ENCODE measurements at places on chromosomes 6 and 20. TPM values are rescaled to one million over a fixed set of nuclear protein-coding genes. Genes with fewer than 3 reads are reported as not detected.

DNA sequence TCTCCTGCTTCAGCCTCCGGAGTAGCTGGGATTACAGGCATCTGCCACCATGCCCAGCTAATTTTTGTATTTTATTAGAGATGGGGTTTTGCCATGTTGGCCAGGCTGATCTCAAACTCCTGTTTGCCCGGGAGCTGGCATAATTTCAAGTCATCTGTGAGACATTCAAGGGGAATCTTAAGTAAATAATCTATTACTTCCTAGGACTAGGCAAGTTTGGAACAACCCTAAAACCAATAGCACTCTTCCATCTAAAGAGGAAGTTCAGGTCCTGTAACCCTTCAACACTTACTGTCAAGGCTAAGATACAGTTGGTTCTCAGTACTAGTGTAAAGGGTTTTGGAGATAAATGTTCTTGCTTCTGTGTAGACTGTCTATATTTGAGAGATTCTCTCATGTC is 267.8 kb upstream of the IRAK1BP1 start:
- H3K4me1 ChIP-seq, result no peaks in the 10 kb centered on the region
- H3K4me3 ChIP-seq, result no peak overlapping the region
- no peak overlapping the region for H3K27ac ChIP-seq
- no peaks in the 10 kb centered on the region for H3K36me3 ChIP-seq

DNA sequence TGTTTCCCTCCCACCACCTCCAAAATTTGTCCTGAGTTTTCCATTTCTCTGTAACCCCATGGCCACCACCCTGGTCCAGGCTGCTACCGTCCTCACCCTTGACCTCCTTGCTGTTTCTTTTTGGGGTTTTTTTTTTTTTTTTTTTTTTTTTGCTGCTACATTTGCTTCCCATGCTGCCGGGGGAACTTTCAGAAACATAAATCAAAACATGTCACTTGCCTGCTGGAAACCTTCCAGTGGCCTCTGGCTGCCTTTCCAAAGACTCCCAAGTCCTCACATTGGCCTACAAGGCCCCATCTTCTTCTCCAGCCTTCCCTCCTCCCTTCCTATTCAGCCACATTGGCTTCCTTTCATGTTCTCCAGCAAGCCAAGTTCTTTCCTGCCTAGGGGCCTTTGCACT is 50.4 kb upstream of the PTGIS start:
- H3K4me1 ChIP-seq, result peaks cover 4% of the 10 kb centered on the region
- no peak overlapping the region for H3K4me3 ChIP-seq
- no peaks in the 10 kb centered on the region for H3K27me3 ChIP-seq
- DNase-seq, result no peak
- no peak overlapping the region for H3K27ac ChIP-seq
- no peaks in the 10 kb centered on the region for H3K36me3 ChIP-seq

DNA sequence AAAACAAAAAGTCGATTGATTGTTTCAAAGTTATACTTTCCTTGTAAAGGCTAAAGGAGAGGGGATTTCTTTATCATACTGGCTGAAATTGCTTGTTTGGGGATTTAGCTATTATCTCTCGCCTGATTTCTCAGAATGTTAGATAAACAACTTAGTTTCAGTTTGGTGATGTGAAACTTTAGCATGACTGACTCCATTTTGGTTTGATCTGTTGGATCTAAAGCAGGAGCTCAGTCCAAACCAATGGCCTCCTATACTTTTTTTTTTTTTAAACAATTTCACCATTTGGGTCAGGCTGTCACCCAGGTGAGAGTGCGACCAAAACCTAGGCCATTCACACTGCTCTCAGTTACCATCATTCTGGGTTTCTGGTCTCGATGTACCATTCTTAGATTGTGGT is 45.4 kb upstream of the SLC16A10 start:
- no peaks in the 10 kb centered on the region for H3K4me1 ChIP-seq
- H3K27ac ChIP-seq, result no peak overlapping the region
- H3K36me3 ChIP-seq, result no peaks in the 10 kb centered on the region
- no peaks in the 10 kb centered on the region for H3K27me3 ChIP-seq

The ADGRG6 gene
- total RNA-seq, result 2.1 TPM

DNA sequence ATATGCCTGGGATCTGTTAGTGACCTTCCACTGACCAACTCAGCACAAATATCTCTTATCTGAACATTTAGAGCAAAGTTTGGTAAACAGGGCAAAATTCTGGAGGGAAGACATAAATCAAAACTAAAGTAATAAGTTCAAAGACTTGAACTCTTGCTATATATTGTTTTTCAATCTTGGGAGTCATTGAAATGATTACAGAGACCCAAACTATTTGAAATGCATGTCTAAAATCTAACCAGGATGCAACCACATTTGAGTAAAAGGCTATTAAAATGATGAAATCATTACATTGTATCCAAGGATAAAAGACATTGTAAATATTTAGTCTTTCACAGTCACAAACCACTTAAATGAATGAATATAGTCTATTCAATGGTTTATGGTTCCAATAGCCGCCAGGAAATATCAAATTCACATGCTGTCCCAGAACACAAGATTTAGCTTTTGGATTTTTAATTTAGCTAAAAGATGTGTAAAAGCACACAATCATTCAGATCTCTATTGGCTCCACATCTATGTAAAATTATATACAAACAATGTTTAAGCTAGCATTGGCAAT is 256.6 kb upstream of the EPHA7 start:
- DNase-seq, result no peak
- H3K27ac ChIP-seq, result no peak overlapping the region
- no peaks in the 10 kb centered on the region for H3K27me3 ChIP-seq

- H3K36me3 ChIP-seq, result no peaks in the 10 kb centered on the region
- H3K27me3 ChIP-seq, result no peaks in the 10 kb centered on the region
- no peak overlapping the region for H3K27ac ChIP-seq
- DNase-seq, result no peak
Observed at GRCh38 chr6:4480788-4481735, 295.1 kb upstream of the CDYL start.

DNA sequence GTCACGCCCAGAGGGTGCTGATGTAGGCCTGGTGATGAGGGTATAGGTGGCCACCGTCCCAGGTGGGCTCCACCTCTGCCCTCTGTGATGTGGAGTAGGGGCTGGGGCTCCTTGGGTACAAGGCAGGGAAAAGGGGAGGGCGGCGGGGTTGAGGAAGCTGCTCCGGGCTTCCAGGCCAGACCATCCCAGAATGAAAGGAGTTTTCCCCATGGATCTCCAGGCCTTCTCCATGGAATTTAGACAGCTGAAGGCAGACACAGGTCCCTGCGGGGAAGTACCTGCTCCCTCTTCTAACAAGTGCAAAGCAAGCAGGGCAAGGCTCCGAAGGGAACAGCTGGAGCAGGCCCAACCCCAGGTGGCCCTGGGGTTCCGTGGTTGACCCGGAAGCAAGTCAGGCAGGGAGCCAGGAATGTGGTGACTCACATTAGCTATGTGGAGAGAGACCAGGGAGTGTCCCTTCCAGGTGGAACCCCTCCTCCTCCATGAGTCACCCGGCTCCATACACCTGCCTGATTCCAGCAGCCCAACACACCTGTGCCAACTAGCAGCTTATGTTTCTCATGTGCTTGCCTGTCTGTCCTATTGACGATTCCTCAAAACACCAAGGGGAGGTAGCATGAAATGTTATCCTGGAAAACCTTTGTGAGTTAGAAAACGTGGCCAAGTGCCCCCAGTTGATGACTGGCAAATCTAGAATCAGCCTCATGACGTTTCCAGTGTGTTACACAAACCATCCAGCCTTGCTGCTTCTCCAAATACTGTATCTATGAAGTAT is 59.7 kb upstream of the SNX9 start:
- H3K27ac ChIP-seq, result peak overlapping the region; percentile 63
- peaks cover 20% of the 10 kb centered on the region for H3K4me1 ChIP-seq
- peak; percentile 69 for DNase-seq

GRCh38 chr20:37223053-37223452 is 38.6 kb downstream of the GHRH start:
- DNase-seq, result no peak
- no peak overlapping the region for H3K4me3 ChIP-seq
- peak overlapping the region; percentile 59 for H3K27ac ChIP-seq
- peaks cover 71% of the 10 kb centered on the region for H3K36me3 ChIP-seq
- peaks cover 46% of the 10 kb centered on the region for H3K4me1 ChIP-seq
- no peaks in the 10 kb centered on the region for H3K27me3 ChIP-seq

The LY6G6C gene
- not detected for total RNA-seq

DNA sequence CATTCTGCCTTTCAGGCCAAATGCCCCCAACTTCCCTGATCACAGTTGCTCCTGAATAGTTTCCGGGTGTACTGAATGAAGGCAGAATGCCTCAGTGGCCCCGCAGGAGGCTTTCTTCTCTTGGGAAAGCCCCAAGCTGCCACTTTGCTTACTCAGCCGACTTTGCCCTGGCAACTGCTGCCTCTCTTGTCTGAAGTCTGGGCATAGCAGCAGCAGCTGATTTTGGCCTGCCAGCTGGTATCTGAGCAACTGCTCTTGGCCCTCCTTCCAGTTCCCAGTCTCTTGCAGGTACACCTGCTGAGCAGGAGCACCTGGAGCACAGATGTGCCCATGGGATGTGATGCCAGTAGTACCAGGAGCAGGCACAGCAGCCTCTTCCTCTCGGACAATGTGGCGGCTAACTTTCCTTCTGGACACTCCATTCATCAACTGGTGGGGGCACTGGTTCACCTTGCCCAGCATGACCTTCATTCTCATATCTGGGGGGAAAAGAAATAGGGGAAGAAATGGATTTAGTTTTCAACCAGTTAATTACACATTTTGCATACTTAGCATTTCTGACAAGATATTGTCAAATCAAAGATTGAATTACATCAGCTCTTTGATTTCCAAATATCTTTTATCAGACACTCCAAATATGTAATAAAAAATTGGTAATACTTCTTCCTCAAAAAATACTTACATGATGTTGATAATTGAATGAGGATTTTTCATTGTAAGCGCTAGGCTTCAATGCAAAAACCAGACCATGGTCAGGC is 468.2 kb downstream of the PKHD1 start:
- H3K27ac ChIP-seq, result no peak overlapping the region
- H3K4me1 ChIP-seq, result no peaks in the 10 kb centered on the region
- no peaks in the 10 kb centered on the region for H3K27me3 ChIP-seq
- no peak for DNase-seq
- no peaks in the 10 kb centered on the region for H3K36me3 ChIP-seq

DNA sequence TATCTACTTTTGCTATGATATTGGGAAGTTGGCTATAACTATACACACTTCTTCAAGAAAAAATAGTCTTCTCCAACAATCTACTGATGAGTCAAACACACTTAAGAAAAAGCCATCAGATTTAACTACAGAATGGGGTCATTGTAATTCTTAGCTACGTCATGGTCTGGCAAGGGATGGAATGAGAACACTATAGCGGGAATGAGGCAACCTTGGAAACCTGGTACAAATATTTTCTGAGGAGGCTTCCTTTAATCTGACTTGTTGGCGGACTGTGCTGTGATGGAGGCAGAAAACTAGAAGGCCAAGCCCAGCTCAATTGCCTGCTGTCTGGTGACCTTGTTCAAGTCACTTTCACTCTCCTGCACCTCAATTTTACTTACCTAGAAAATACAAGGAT is 586.8 kb upstream of the JAG1 start:
- DNase-seq, result no peak
- no peaks in the 10 kb centered on the region for H3K36me3 ChIP-seq
- no peaks in the 10 kb centered on the region for H3K27me3 ChIP-seq
- no peak overlapping the region for H3K27ac ChIP-seq

DNA sequence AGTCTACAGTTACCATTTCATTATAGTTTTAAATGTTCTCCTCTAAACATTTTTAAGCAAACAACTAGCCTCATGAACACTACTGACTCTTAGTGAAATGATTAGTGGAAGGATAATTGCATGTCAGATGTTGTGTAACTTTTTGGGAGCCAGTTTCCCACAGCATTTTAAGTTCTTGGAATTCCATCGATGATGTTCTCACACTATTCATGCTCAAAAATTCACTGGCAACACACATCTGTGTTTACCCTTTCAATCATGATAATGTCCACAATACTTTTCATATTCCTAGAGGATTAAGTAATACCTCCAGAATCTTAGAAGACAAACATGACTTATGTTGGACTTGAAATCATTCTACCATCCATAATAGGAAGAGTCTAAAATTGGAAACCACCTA is 678.1 kb upstream of the ID4 start:
- no peak overlapping the region for H3K27ac ChIP-seq
- H3K4me1 ChIP-seq, result no peaks in the 10 kb centered on the region
- H3K36me3 ChIP-seq, result no peaks in the 10 kb centered on the region
- no peaks in the 10 kb centered on the region for H3K27me3 ChIP-seq
- no peak for DNase-seq

- no peaks in the 10 kb centered on the region for H3K27me3 ChIP-seq
- DNase-seq, result no peak
- no peak overlapping the region for H3K27ac ChIP-seq
- H3K4me3 ChIP-seq, result no peak overlapping the region
Observed at GRCh38 chr6:20463396-20463795, 61.7 kb downstream of the E2F3 start.

The ARFGEF3 gene
- total RNA-seq, result 14.7 TPM

The SIRPD gene
- not detected for total RNA-seq

The ITPA gene
- total RNA-seq, result 25.8 TPM

GRCh38 chr6:30769088-30769852 is 24.9 kb upstream of the IER3 start:
- no peak overlapping the region for H3K4me3 ChIP-seq
- H3K36me3 ChIP-seq, result no peaks in the 10 kb centered on the region
- DNase-seq, result peak; percentile 78
- H3K27ac ChIP-seq, result peak overlapping the region; percentile 46

- no peak overlapping the region for H3K27ac ChIP-seq
- H3K4me3 ChIP-seq, result no peak overlapping the region
- H3K27me3 ChIP-seq, result no peaks in the 10 kb centered on the region
Observed at GRCh38 chr6:164427728-164428402, 881.5 kb downstream of the C6orf118 start.

DNA sequence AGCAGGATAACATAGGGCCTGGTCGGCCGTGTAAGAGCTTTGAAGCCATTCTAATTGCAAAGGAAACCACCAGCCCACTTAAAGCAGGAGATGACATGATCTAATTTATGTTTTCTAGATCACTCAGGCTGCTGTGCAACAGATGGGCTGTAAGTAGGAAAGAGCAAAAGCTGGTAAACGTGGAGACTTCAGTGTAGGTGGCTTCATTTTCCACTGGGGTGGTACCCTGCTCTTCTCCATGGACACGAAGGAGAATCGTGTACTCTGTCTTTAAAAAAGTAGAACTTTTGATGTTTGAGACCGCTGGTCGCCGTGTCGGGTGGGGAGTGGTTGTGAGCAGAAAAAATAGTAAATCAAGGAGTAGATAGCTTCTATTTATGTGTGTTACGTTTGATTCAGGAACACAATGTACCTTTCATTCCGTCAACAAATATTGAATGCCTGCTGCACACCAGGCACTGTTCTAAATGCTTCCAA is 6.4 kb downstream of the CASS4 start:
- no peaks in the 10 kb centered on the region for H3K4me1 ChIP-seq
- no peaks in the 10 kb centered on the region for H3K27me3 ChIP-seq
- H3K4me3 ChIP-seq, result no peak overlapping the region
- no peaks in the 10 kb centered on the region for H3K36me3 ChIP-seq

The COL19A1 gene
- total RNA-seq, result 10.3 TPM
